Suppressor macrophage (primary cell): ENCODE measurements at places on chromosomes 5 and 9.

DNA sequence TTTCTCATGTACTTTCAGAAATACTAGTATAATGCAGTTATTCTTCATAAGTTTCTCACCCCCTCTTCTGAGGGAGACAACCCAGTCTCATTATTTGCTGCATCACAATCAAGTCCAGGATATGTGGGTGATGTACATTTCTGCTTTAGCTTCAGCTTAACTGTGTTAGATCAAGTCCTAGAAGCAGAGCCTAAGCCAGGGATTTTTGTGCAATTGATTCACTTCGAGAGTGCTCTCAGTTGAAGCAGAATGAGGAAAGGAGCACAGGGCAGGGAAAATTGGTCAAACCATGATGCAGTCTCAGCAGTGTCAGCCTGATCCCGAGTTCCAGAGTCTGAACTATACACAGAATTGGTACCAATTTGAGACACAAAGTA is 15.1 kb downstream of the HNRNPK start:
- DNase-seq, result no peak

GRCh38 chr5:39100851-39101396 is 26.7 kb upstream of the RICTOR start:
- peak; percentile 25 for DNase-seq

DNA sequence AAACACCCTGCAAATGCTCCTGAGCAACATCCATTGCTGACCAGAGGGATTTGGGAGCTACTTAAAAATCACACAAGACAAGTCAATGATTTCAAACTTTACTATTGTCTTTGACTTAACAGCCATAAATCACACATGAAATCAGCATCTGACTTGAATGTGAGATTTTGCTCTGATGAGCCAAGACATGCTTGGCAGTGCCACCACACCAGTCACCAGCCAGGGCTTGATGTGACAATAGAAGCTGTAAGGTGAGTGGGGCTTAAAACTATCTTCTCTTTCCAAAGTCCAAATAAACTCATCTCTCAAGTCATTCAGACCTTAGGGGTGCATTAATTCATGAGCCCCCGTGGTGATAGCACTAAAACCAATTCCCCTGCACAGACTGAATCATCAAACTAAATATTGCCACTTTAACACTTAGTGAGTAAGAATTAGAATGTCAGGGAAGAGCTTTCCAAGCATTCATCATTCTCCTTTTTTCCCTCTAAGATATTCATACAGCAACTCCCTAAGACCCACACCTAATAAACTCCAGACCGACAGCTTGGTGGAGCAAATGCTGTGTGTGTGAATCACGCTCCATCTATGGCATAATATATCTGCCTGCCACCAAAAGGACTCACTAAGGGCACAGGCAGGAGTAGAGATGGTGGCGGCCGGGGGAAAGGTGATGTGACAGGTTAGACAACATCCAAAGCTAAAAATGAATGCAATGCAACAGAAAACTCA is 119.4 kb downstream of the SPOCK1 start:
- DNase-seq, result no peak

- DNase-seq, result peak; percentile 49
Observed at GRCh38 chr9:107874591-107875369, 385.2 kb upstream of the KLF4 start.

- DNase-seq, result no peak
Observed at GRCh38 chr5:167587772-167588437, 703.5 kb upstream of the WWC1 start.

- no peak for DNase-seq
Observed at GRCh38 chr5:176797456-176798050, 12.8 kb upstream of the UNC5A start.
